Fibroblast of the conjunctiva (primary cell): ENCODE measurements at places on chromosomes 2 and 18.

DNA sequence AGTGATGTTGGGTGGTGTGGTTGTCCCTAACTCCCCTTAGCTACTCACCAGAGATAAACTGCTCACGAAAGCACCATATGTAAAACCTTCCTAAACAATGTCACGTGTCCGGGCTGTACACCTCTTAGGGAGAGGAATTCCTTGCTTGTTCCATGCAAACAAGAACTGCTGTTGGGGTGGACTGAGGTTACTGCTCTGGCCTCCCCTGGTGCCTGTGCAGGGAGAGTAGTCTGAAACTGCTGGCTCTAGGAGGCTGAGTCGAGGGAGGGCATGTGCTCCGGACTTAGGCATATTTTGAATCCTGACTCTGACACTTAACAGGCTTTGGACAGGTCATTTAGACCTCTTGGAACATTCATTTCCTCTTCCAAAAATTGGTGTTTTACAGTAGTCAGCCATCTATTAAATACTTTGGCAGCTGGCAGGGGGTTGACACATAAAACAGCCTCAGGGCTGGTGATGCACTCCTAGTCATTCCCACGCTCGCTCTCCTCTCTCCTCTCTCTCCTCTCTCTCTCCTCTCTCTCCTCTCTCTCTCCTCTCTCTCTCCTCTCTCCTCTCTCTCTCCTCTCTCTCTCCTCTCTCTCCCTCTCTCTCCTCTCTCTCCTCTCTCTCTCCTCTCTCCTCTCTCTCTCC is 10.6 kb downstream of the THNSL2 start:
- DNase-seq, result no peak

- peak; percentile 43 for DNase-seq
These were observed 6.5 kb downstream of the SPR start for GRCh38 chr2:72893594-72894319.

DNA sequence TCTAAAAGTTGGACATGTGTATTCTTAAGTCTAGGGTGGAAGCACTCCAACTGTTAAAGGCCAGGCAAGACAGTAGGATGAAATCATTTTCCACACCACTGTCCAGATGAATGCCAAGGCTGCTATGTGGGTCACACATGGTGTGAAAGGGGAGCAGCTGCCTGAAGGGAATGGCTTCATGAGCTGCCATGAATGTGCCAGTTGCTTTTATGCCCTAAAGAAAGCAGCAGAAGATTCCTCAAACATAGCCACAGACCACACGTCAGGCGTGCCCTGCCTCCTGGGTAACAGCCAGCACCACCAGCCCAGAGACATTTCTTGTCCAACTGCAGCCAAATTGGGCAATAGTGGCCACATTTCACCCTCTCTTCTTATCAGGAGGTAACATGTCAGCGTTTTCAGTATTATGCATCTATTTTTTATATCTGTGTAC is 130.2 kb downstream of the MTCL1 start:
- peak; percentile 47 for DNase-seq

DNA sequence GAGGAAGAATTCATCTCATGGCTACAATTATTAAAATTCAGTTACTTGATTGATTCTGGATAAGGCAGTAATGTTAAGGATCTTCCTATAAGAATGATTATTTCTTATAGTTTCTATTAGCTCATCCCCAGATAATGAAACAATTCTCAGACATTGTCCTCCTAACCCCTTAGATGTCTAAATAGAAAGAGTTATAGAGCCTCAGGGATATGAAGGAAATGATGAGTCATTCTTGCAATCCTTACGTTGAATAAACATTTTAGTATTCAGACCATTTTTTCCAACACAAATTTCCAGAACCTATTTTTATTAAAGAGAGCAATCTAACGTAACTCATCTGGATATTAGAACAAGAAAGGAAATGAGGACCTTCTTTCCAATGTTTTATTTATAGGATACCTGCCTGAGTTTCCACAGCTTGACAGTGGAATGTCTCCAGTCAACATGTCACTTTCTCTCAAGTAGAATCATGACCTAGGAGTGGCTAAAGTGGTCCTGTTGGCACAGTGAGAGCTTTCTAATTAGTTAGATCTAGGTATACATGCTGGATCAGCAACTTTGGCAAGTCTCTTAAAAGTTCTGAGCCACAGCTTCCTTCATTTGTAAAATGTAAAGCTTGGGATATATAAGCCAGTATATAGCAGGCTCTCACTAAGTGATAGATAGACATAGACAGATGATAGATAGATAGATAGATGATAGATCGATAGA is 88.0 kb upstream of the RAB27B start:
- DNase-seq, result peak; percentile 39

DNA sequence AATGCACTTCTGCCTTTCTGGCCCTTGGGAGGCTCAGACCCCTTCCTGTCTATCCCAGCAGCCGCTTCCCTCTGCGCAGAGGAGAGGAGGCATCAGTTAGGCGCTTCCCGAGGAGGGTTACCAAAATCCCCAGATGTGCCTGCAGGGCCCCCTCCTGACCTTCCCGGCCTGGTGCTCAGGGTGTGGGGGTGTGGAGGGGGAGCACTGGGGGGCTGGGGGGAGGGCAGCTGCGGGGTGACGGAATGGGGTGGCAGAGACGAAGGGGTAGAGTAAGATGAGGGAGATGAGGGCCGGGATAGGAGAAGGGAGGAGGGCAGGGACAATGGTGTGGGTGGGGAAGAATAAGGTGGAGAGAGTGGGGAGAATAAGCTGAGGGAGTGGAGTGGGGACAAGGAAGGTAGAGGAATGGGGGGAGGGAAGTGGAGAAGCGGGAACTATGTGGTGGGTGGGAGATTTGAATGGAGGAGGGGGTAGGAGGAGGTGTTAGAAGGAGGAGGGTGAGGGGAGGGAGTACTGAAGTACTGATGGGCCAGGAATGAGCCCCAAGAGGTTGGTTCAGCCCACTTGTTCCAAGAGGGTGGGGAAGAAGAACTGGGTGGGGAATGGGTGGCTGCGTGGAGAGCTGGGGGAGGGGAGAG is 6.5 kb upstream of the ZAP70 start:
- DNase-seq, result no peak

DNA sequence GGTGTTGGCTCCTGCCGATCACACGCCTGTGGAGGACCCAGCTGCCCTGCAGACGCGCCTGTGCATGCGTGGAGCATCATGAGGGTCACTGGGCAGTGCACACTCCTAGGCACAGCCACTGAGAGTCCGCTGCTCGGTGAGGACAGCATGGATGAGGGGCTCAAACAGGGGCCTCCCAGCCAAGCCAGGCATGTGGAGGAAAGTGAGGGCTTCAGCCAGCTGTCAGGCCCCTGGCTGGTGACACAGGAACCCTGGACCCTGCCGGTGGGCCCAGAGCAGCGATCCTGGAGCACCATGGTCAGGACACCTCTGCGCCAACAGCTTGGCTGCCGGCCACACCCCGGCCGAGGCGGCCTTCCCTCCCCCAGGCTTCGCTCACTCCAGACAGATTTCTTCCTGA is 171.2 kb downstream of the RTP5 start:
- DNase-seq, result no peak

GRCh38 chr2:8487461-8487932 is 194.4 kb upstream of the ID2 start:
- no peak for DNase-seq

GRCh38 chr2:46143429-46144132 is 153.6 kb upstream of the EPAS1 start:
- DNase-seq, result no peak

GRCh38 chr2:175627405-175627804 is 374.7 kb downstream of the LNPK start:
- no peak for DNase-seq

GRCh38 chr2:171469176-171469575 is 35.1 kb downstream of the DCAF17 start:
- no peak for DNase-seq
